CD8-positive, alpha-beta memory T cell (primary cell): ENCODE measurements at places on chromosomes 7 and 10. TPM values are rescaled to one million over a fixed set of nuclear protein-coding genes. Genes with fewer than 3 reads are reported as not detected.

DNA sequence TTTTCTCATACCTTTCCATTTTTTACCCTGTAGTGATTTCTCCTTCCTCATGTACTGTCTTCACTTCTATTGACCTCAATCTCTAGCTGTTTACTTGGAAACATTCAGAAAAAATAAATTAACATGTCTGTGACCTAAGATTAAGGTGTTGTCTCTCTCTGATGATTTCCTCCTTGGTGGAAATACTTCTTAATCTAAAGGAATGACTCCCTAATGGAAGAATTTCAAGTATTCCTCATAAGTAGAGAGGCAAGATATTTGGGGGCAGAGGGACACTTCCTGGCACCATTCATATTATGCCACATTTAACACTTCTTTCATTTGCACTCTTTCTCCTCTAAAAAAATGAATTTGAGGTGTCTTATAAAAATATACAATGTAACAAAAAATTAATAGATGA lies 202.8 kb downstream of the NEBL start:
- no peak for DNase-seq

DNA sequence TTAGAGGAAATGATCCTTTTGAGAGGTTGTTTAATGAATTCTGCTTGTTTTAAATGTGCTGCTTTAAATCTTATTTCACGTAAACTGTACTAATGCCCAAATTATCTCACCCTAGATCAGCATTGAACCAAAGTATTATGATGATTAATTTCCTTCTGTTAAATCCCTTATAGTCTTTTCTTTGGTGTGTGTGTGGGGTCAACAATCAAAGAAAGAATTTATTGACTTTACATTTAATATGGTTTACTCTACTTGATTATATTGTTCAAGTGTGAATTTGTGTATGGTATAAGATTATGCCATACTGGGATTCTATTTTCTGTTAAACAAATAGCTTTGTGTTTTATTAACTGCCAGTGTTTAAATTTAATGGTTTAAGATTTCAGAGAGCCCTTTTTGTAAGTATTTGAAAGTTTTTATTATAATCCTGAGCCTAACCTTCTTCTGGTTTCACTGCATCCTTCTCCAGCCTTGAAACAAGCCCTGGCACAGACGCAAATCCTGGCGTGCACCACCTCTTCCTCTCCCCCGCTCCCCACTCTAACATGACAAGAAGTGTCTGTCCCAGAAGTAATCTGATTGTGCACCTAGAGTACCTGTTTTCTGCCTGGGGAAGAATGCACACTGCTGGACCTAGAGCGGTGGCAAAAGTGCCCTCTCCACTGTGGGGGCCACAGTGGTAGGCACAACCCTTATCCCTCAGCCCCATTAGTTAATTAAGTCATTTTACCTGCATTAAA lies 70.6 kb downstream of the KAT6B start:
- DNase-seq: no peak

GRCh38 chr10:95254629-95255028 lies 36.2 kb downstream of the PDLIM1 start:
- no peak for DNase-seq

GRCh38 chr10:47082055-47082784 lies 171.0 kb downstream of the PTPN20 start:
- no peak for DNase-seq

DNA sequence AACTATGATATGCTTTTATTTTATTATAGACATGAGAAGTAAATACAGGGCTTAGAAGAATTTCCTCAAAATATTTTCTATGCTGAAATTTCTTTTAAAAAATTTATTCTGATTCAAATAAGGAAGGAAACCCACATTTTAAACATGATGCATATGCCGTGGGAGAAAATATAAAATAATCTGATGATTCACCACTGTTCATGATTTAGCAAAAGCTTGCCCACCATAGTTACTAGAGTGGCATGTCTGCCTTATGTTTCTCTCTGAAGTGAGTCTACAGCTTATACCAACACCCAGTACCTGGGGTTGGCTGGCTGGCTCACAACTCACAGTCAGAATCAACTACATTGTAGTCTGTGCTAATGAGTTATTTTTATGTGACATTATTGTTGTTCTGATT lies 102.0 kb downstream of the GNAI1 start:
- no peak for DNase-seq

DNA sequence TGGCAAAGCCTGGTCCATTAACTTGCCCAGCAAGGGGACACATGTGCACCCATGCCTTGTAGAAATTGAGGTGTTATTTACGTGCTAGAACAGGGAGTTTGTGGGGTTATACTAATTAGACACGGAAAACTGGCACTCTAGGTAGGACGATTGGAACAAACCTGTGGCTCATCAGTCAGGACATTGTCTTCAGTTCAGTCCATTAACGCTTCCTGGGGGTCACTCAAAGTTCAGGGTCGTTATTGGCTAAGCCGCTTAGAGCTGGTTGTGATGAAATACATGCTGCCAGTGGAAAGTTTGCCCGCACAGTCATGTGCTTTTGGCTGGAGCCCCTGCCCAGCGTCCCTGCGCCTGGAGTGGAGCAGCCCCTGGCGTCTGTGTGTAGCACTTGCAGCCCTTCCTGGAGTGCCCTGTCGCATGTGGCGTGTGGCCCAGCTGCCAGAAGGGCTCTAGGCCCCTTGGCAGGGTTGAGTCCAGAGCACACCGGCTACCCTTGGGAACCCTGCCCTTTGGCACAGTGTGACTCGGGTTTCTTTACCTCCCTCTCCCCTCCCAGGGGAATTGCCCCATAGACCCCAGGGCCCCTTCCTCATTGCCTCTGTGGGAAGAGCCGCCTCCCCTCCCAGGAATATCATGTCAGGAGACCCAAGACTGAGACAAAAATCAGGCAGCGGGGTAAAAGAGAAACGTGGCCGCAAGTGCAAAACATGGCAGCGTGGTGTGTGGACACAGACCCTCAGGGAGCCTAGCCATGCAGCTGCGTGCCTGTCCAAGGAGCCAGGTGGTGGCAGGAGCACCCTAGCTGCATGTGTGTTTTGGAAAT lies 9.8 kb downstream of the ZNF775 start:
- no peak for DNase-seq

DNA sequence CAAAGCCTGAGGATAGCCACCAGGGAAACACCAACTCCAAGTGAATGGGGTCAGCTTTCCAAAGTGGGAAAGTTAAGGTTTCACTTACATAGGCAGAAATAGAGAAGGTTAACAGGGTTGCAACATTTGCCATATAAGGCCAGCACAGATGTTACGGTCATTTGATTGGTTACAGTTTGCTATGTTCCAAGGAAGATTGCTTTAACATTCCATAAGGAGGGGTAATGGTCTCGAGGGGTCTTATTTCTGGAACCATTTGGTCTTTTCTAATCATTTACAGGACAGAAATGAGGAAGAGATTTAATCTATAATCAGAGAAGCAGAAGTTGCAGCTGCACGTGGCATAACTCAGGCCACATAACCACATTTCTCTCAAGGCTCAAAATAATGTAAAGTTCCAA lies 679.4 kb upstream of the C7orf33 start:
- no peak for DNase-seq

DNA sequence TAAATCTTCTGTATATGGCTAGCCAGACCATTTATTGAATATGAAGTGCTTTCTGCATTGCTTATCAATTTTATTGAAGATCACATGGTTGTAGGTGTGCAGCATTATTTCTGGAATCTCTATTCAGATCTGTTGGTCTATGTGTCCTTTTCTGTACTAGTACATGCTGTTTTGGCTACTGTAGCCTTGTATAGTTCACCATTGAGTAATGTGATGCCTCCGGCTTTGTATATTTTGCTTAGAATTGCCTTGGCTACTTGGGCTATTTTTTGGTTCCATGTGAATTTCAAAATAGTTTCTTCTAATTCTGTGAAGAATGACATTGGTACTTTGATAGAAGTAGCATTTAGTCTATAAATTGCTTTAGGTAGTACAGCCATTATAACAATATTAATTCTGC lies 1187.2 kb downstream of the XPNPEP1 start:
- DNase-seq: no peak

DNA sequence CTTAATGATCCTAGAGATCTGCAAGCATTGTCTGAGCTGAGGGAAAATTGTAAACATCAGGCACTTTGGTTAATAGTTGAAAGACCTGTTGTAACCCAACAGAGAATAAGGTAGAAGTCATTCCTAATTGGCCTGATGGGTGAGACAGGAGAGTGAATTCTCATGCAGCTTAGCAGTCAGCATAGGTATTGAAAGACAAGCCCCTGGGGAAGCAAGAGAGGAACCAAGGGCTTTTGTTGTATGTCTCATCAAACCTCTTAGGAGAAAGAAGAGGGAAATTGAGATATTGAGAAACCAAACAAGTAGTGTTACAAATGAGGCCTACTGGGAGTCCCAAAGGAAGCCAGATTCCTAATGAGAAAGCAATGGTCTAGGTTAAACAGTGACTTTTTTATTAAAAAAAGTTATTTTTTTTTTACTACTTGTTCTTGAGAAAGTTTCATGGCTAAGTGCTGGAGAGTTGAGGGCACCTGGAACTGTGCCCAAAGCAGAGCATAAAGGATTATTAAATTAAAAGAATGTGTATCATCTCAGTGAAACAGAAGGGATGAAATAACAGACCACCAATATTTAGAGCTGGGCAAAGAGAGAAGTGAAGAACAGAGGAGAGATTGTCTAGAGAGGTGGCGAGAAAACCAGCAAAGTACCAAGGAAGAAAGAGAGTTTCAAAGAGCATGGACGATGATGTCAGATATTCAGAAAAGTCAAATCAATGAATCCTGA lies 168.9 kb downstream of the CDK14 start:
- no peak for DNase-seq

DNA sequence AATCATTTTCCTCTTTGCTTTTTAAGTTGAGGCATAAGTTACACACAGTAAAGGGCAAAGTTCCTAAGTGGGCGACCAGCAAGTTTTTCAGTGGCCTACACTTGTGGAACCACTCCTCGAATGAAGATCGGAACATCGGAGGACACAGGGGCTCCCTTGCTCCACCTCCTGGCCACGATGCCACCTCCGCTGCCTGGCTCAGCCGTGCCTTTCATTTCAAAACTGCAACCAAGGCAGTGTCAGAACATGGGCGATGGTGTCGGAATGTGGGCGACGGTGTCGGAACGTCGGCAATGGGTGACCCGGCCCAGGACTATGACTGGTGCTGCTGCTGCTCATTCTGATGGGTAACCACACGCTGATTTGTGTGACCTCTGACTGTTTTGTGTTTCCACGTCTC lies 9.6 kb upstream of the VIPR2 start:
- no peak for DNase-seq

GRCh38 chr7:108598914-108599580 lies 29.4 kb downstream of the DNAJB9 start:
- no peak for DNase-seq

- DNase-seq: no peak
Observed at GRCh38 chr10:77207828-77208185, 429.8 kb downstream of the KCNMA1 start.

DNA sequence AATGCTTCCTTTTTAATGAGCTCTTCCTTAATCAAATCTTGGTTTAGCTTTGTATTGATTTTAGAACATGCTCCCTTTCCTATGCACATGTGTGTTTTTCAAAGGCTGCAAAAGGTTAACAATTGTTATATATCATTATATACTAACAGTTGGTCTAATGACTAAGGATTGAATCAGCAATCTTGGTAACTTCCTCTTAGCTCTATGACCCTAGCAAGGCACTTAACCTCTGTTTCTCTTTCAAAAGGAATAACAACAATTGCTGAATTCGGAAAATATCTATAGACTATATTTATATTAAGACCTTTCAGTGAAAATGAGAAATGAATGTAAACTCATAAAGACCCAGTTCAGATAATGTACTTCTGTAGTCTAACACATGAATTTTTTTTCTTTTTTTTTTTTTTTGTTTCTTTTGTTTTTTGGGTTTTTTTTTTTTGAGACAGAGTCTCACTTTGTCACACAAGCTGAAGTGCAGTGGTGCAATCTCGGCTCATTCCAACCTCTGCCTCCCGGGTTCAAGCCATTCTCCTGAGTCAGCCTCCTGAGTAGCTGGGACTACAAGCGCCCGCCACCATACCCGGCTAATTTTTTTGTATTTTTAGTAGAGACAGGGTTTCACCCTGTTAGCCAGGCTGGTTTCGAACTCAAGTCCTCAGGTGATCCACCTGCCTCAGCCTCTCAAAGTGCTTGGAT lies 48.8 kb downstream of the HOXA1 start:
- no peak for DNase-seq

DNA sequence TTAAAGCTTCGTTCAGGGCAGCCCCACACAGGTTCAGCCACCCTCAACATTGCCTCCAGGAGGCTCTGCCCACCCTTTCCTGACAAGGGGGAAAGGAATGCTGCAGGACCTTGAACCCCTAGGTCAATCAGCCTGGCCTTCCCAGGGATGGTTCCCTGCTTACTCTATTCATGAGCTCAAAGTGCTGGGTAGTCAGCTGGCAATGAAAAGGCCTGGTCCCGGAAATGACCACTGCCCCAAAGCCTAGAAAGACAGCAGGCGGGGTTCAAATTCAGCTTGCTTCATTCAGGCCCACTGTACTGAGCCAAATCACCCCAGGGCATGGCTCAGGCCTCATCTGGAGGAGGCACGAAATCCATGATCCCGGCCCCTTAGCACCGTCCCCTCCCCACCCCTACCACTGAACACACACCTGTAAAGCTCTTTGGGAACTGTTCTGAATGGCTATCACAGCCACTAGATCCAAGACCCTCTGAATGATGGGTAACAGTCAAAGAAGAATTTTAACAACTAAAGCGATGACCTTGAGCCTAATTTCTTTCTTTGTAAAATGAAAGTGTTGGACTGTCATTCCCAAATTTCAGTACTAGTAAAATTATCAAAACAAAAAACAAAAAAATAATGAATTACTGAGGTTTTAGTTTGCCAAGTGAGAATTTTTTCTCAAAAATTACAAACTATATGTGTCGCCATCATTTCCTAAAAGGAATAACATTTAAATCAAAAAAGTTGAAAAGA lies 1.0 kb downstream of the URGCP start:
- no peak for DNase-seq

- no peak for DNase-seq
Observed at GRCh38 chr7:151081170-151082101, 827 bp upstream of the FASTK start.

DNA sequence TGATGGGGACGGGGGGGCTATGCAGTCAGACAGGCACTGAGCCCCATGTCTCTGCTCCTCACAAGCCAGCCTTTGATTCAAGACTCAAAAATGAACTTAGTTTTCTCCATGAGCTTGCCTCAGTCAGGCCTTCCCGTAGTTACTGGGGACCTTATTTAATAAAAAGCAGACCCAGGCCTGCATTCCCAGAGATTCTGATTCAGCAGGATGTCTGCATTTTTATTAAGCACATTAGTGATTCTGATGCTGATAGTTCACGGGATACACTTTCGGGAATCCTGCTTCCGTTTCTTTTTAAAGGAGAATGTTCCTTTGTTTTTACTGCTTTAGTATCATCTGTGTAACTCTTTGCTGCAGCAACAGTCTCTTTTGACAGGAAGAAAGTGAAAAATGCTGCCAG lies 28.3 kb upstream of the PLPP4 start:
- DNase-seq: no peak

The SPDYE2B gene
- not detected for total RNA-seq

The FBXO24 gene
- 0.50 TPM for total RNA-seq

The UBN2 gene
- 13.6 TPM for total RNA-seq

The ZC3HAV1 gene
- total RNA-seq: 92.8 TPM

The MYOF gene
- total RNA-seq: 62.8 TPM

The AMPH gene
- total RNA-seq: not detected

The EPHB6 gene
- total RNA-seq: 8.1 TPM

The GIMAP6 gene
- total RNA-seq: 45.8 TPM

The ERVW-1 gene
- not detected for total RNA-seq

The SFRP4 gene
- not detected for total RNA-seq
